Stimulated activated CD4-positive, alpha-beta T cell treated with anti-CD3 and anti-CD28 coated beads, Interleukin-12 subunit alpha, Interleukin-12 subunit beta, amount 100 ng/mL, for 4 hours (primary cell): ENCODE measurements at places on chromosomes 2 and 18.

- DNase-seq = no peak
These were observed 157.7 kb downstream of the COL4A4 start for GRCh38 chr2:227006189-227006897.

DNA sequence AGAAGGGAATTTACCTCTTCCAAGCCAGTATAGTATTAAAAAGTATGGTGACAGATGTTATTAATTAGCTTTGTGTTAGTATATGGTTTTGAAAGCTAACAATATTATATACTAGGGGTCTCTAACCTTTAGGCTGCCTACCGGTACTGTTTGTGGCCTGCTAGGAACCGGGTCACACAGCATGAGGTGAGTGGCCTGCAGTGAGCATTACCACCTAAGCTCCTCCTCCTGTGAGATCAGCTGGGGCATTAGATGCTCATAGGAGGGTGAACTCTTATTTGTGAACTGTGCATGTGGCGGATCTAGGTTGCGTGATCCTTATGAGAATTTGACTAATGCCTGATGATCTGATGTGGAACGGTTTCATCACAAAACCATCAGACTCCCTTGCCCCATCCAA lies 583.4 kb upstream of the CDH2 start:
- no peak for DNase-seq

GRCh38 chr18:54813977-54814565 lies 14.2 kb upstream of the RAB27B start:
- no peak for DNase-seq

DNA sequence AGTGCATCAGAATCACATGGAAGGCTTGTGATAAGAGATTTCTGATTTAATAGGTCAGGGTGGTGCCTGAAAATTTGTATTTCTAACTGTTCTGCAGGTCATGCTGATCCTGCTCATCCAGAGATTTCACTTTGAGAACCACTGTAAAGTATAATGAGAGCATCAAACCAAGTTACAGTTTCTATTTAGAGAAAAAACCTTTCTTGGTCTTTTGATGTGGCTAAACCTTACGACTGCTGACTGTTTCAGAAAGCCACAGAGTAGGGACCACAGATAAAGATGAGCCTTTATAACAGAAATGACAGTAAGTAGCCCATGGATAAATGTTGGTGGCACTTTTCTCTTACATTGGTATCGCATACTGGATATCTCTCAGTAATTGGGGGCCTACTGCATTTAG lies 109.4 kb upstream of the FANCL start:
- DNase-seq = no peak

DNA sequence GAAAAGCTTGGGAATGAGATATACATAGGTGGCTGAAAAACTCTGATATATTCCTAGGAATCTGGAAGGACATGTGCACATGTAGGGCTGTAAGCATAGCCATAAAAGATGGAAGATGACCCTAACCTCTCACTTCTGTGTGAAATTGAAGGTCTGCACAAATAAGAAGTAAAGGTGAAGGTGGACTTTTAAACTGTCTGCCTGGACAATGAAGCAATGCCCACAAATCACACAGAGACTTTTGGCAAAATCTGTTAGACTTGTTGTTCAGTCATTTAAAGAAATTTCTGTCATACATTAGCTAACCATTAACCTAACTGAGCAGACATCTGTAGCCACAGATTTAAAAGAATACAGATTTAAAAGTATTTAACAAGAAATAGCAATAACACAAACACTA lies 65.3 kb upstream of the CCDC178 start:
- no peak for DNase-seq

DNA sequence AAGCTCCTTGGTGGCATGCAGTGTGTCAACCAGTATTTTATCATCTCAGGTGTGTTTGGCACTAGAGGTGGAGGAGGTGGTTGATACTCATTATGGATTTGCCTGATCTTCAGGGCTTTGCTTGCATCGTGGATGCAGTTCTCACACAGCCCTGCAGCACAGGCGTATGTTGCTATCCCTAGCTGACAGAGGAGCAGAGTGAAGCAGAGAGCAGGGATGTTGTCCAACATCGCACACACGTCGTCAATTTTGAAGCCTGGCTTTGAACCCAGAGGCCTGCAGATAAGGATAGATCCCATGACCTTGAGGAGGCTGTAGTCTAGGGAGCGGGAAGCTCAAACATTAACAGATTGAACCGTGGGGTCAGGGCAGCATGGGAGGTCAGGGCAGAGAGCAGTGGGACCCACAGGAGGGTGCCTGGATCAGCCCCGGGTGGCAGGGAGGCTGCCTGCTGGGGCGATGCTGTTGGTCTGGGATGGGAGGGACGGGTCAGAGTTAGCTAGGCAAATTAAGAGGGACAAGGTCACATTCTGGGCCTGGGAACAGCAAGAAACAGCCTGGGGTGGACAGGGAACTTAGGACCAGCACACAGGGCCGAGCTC lies 4.2 kb downstream of the RNF144A start:
- no peak for DNase-seq

DNA sequence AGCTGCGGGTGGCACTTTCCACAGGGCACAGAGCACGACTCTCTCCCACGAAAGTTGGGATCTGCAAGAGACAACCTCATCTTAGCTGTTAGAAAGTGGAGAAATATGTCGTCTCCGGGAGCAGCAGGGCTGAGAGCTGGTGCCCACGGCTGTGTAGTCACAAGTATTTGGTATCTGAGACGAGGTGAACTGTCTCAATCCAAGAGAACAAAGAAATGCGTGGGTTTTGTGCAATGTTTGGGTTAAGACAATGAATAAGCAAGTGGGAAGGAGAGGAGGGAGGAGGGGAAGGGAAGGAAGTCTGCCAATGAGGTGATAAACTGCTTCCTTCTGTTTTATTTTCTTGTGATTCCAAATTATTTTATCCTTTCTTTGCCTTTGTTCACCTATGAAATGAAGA lies 18.0 kb downstream of the DYTN start:
- DNase-seq = no peak

DNA sequence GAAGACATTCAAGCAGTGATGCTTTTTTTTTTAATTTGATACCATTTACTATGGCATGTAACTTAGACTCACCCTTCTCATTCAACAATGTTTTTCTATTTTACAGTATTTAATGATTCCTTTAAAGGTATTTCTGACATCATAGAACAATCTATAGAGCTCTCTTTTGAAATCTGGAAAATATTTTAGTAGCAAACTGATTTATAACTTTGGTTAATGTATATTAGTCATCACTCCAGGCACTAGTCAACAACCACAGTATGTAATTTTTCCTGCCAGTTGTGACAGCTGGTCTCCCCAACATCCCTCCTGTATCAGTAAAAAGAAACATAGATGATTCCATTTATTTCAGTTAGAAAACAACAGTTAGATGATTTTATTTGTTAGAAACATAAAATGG lies 122.9 kb downstream of the LCLAT1 start:
- no peak for DNase-seq

- no peak for DNase-seq
These were observed 954.1 kb downstream of the SOCS6 start for GRCh38 chr18:71242981-71243380.

GRCh38 chr2:9152975-9153642 lies 53.5 kb upstream of the ASAP2 start:
- DNase-seq = no peak

DNA sequence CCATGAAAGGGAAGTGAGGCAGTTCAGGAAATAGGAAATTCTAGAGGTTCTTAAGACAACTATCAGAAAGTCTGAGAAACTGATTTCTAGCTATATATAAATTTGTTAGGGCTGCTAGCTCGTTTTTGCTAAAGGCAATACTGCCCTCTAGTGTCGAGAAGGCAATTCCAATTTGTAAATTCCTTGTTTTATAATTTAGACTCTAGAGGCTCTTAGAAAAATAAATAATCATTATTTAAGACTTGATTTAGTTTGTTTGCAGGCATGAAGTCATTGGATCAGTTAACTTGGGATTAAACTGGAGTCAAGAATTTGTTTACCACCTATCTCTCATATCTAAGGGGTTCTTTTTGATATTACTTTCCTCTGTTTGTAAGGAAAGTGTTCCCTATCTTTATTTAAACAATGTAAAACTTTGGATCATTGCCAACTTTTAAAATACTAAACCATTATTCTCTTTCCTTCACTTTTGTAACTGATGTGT lies 66.2 kb downstream of the ACVR2A start:
- no peak for DNase-seq

DNA sequence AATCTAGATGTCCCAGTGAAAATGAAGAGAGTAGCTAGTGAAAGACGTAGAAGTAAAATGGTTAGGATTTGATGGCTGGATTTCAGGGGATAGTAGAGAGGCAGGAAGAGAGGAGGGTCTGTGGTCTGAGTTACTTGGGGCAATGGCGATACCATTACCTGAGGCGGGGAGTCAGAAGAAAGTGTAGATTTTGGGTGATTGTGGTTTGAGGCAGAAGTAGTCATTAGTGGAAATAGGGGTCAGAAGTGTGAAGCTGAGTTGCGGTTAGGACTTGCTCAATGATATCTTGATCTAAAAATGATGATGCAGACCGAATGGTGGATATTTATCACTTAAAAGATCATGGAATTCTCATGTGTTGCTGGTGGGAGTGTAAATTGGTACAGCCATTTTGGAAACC lies 41.0 kb downstream of the CEP192 start:
- DNase-seq = no peak

DNA sequence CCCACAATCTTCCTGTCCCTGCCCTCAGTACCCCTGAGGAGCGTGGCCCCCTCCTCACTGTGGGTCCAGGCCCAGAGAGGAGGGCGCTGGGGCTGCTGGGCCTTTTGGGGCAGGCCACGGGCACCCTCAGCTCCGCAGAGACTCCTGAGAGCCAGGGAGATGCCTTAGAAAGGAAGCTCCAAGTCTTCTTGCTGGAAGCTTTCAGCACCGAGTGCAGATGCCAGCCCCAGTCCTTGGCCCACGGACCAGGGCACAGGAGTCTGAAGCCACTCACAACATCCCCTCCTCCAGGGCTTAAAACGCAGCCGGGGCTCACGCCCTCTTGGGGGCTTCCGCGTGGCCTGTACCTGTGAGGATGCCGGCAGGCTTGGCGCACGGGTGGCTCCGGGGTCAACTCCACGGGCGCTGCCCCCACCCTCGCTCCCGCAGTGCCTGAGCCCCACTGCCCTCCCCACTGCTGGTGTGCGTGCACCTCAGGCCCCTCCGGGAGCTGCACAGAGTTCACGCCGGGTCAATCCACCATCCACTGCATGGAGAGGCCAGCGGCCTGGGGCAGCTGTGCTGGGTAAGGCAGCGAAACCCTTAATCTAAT lies 72.1 kb upstream of the CTDP1 start:
- no peak for DNase-seq

GRCh38 chr2:43280994-43281393 lies 54.6 kb upstream of the ZFP36L2 start:
- no peak for DNase-seq

DNA sequence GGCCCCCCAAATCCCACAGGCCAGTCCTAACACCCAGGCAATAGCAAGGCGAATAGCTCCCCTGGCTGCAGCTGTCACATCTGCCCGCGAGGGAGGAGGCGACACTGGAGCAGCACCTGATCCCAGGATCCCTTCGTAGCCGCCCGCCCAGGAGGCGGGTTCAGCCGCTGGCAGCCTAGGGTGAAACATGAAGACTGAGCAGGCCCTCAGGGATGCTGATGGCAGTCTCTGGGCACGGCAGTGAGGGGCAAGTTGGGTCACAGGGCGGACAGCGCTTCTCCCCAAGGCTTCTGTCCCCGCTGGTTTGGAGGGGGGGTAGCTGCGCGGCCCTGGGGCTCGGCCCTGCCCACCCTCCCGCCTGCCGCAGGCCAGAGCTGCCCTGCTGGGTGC lies 1.9 kb downstream of the DNMT3A start:
- no peak for DNase-seq

DNA sequence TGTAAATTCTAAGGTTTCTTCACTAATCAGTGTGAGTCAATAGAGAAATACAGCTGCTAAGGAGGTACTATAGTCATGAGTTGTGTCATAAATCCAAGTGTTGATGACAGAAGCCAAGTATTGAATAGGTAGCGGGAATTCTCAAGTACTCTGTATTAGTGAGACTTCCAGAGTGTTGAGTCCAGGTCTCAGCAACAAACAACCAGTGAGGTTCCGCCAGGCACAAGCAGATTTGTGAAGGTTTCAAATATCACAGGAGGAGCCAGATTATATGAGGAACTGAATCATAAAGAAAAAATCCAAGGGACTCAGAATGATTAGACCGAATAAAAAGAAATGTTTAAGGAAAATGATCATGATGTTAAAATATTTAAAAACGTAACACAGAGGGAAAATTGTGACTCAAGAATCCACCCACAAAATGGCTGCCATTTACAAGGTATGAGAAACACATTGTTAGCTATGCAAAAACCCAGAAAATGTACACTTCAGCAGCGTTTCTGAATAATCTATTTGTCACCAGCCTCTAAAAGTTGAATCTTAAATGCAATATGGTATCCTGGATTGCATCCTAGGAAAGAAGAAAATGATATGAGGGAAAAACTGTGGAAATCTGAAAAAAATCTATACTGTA lies 27.3 kb upstream of the EVA1A start:
- DNase-seq = no peak

DNA sequence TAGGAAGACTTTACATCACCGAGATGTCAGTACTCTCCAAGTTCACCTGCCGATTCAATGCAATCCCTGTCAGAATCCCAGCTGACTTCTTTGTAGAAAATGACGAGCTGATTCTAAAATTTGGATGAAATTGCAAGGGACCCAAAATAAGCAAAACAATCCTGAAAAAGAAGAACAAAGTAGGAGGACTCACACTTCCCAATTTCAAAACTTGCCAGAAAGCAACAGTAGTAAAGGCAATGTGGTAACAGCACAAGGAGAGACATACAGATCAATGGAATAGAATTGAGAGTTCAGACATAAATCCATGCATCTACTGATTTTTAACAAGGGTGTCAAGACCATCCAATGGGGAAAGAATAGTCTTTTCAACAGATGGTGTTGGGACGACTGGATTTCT lies 52.2 kb downstream of the SMAD7 start:
- DNase-seq = no peak

GRCh38 chr2:165777522-165778186 lies 16.4 kb downstream of the GALNT3 start:
- DNase-seq = no peak

DNA sequence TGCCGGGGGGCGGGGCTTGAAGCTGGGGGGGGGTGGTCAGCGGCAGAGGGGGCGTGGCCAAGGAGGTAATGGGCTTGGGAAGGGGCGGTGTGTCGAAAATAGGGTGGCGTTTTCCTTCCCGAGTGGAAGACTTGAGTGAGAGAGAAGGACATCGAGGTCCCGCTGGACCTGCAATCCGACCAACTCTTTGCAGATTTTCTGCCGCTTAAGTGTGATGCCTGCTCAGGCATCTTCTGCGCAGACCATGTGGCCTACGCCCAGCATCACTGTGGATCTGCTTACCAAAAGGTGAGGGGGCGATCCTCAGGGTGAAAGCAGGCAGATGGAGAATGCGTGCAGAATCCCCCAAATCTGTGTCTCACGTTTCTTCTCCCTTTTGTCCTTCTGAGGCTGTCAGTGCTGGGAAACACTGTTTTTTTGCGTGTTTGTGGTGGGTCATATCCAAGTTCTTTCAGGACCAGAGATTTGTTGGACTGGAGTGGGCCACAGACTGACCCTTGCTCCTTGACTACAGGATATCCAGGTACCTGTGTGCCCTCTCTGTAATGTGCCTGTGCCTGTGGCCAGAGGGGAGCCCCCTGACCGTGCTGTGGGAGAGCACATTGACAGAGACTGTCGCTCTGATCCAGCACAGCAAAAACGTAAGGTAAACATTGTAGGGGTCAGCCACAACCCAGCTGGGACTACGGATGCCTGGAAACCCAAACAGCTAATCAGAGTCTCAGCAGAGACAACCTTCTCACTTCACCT lies 727 bp downstream of the ZFAND2B start:
- DNase-seq = no peak

GRCh38 chr2:165631089-165631488 lies 161.6 kb downstream of the CSRNP3 start:
- no peak for DNase-seq
